ENCODE measurements at places on chromosomes 11 and 22.

DNA sequence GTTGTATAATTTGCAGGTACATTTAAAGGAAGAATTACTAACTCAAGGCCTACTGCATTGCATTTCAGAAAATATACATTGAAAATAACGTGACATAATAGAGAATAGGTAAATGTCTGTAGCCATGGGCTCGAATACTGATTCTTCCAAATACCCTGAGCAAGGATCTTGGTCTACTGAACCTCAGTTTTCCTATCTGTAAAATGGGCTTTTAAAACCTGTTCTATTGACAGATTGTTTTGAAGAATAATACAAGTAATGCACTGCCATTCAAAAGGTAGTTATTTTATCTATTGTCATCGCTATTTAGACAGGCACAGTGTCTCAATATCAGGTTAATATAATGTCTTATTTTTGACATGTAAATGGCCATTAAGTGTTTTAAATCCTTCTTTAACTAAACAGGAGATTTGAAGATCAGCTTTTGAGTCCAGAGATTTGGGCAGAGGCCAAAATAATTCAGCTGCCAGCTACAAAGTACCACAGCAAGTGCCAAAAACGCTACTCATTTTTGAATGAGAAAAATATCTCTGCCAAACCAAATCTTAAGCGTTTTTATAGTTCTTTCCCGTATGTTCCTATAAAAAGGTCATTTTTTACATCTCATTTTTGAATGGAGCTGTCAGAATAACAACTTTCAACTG is 56.7 kb downstream of the CTSC start:
- no peak for DNase-seq

- no peak for DNase-seq
Observed at GRCh38 chr11:28461846-28462245, 353.7 kb downstream of the METTL15 start.

GRCh38 chr22:37139762-37140161 is 10.0 kb downstream of the IL2RB start:
- no peak for DNase-seq

DNA sequence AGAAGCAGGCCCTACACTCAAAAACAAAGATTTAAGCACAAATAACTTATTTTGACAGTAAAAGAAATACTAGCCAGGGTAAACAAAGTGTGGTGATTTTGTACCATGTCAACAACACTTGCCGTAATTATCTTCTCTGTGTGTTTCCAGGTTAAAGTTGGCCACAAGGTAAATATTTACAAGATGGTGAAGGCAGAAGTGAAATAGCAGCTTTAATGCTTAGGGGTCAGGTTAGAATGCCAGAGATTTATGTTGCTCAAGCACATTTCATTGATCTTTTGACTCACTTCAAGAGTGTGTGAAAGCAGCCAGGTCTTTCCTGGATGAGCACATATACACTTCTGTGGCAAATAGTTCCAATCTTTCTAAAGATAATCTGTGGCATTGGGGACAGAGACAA is 270.2 kb upstream of the LUZP2 start:
- no peak for DNase-seq

- no peak for DNase-seq
Observed at GRCh38 chr11:78344094-78344493, 73.5 kb downstream of the GAB2 start.

DNA sequence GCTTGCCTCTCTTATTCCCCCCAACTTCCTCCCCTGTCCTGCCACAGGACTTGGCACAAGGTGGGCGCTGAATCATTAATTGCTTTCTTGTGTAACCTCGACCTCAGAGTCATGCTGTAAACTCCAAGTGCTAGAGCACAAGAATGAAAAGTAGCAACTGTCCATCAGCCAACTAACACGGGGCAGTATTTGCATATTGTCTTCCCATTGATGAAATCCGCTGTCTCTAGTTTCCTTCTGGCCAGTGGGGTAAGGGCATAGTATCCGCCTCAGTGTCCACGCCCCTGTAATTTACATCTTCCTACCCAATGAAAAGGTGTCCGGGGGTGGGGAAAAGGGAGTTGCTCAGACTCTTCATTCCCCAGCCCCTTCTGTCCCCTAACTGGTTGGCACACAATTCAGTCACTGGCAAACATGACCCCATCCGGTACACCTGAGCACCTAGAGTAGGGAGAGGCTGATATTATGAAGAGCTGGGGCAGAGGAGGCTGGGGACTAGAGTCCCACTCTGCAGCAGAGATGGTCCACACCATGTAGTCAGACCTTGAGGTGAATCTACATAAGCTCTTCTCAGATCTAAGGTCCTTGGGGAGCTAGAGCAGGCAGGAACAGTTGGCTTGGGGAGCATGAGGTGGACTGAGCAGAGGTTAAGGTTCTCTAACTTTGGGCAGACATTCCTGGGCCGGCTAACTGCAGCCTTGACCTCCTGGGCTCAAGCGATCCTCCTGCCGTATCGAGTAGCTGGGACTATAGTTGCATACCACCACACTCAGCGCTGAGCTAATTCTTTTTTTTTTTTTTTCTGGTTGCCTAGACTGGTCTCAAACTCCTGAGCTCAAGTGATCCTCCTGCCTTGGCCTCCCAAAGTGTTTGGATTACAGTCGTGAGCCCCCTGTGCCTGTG is 6.8 kb upstream of the GGA1 start:
- peak; percentile 4 for DNase-seq

DNA sequence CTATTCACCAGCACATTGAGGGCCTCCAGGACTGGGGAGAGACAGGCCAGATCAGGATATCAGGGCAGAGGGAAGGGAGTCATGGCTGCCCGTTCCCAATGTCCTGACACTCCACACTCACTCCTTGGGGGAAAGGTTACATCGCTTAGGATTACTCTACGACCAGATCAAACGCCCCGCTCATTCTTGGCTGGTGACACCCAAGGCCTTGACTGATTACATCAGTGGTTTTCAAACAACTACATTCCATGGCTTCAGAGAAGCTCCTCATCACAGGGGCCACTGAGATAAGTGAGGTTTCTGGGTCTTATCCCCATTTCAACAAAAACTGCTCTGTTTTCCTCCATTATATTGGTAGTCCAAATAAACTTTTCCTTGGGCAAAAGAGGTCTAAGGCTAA is 15.0 kb downstream of the UBE2L6 start:
- DNase-seq: no peak

DNA sequence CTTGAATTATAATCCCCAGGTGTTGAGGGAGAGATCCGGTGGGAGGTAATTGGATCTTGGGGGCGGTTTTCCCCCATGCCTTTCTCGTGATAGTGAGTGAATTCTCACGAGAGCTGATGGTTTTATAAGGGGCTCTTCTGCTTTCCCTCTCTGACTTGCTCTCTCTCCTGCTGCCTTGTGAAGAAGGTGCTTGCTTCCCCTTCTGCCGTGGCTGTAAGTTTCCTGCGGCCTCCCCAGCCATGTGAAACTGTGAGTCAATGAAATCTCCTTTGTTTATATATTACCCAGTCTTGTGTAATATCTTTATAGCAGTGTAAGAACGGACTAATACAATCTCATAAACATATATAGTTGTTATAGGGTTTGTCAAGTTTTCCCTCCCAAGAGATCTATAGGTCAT is 32.8 kb downstream of the KCNE3 start:
- DNase-seq: no peak

GRCh38 chr11:2577031-2577990 is 122.5 kb downstream of the KCNQ1OT1 start:
- DNase-seq: no peak

DNA sequence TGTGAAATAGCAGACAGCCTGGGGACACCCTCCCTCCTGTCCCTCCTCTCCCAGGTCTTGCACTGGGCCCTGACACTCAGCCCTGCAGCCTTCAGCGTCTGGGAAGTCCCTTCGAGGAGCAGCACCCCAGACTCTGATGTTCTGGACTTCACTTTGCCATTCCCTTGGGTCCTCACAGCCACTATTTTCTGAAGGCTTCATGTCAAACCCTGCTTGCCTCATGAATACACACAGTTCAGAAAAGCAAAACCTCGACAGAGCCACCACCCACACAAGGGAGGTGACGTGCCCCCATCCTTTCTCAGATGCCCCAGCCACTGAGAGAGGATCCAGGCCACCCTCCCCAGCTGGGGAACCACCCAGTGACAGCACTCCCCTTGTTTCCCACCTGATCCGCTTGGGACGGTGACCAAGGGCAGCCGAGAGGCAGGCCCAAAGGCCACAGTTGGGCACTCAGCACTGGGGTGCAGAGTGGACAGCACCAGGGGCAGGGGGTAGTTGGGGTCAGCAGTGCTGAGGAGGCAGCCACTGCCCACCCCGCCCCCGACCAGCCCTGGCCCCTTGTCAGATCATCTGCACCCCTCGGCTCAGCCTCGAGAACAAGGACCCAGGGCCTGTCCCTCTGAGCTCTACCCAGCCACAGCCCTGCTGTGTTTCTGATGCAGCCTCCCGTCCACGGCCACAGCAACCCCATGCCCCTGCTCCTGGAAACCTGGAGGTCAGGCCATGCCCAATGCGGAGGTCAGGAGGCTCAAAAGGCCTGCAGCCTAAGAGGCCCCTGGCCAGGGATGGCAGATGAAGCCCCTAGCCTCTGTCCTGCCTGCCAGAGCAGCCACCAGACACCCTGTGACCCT is 3.1 kb upstream of the TNNT3 start:
- DNase-seq: no peak

- no peak for DNase-seq
Observed at GRCh38 chr11:125074511-125075241, 11.6 kb downstream of the SLC37A2 start.

GRCh38 chr11:70495351-70496310 is 97.3 kb downstream of the CTTN start:
- DNase-seq: no peak

- DNase-seq: no peak
Observed at GRCh38 chr11:107078375-107078774, 60.1 kb upstream of the GUCY1A2 start.

- DNase-seq: no peak
Observed at GRCh38 chr11:62574363-62575071, 826 bp upstream of the EEF1G start.

DNA sequence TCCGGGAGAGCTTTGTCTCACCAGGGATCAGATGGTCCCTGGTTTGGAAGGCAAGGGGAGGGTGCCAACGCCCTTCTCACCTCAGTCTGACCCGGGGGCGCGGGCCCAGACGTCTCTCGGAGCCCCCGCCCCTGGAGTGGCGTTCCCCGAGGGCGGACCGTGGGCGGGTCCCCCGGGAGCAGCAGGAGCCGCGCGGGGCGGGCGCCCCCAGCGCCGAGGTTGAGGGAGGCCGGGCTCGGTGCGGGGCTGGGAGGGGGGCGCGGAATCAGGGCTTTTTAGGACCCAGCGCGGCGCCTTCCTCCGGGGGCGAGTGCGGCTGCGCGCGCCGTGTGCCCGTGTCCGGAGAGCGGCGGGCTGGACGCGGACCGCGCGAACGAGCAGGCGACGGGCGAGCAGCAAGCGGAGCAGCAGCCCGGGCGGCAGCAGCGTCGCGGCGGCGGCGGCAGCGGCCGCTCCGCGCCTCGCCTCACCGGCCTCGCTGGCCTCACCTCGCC is at the start of gene KCNC1:
Gene KCNC1 (plus strand): TSS at position 364 of the 494 bp plus-strand sequence. CDS start 1,222 bp downstream, outside the sequence.
- no peak for DNase-seq
